NCI-H69 (cell line): ENCODE measurements at places on chromosomes 7 and 10.

GRCh38 chr7:51129527-51130472, 186.8 kb downstream of the COBL start:
- DNase-seq, result peak; percentile 54

DNA sequence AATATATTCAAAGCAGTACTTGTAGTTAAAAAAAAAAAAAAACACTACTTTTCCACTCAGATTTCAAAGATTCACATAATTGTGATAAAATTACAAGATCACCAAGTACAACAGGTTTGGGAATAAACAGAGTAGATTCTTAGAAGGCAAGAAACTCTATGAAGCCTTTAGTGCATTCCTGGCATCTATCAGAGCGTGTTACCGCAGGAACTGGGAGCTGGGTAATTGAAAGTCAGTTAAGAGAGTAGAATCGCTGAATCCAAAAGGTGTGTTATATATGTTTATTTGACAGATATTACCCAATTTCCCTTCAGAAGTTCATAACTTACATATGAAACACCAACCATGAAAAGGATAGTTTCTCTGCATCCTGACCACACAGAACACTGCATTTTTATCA, 159.2 kb upstream of the PLXNA4 start:
- no peak for DNase-seq

DNA sequence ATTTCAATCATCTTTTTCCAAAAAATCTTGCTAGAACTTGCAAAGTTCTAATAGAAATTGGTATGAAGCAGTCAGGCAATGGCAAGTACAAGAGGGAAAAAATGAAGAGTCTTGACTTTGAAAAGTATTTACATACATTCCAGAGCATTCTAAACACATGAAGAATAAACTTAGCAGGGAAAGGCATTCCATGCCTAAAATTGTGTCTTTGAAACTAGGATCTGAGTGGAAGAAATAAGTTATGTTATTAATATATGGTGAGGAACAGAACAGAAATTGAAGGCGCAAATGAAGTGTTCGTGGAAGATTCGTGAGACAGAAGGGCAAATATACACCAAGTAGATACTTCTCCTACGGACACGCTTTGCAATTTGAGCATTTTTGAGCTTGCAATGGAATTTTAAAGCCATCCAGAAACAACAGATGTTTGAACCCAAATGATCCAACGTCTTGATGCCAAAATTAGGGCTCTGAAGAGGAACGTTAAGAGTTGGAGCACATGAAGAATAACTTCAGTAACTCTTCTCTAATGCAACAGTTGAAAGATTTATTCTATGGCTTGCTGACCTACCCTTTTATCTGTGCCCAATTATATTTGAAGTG, 40.6 kb upstream of the SEPTIN7 start:
- DNase-seq, result no peak

- peak; percentile 78 for DNase-seq
Observed at GRCh38 chr7:135855846-135856245, 107.2 kb upstream of the FAM180A start.

GRCh38 chr7:114916261-114916892, 5.5 kb upstream of the MDFIC start:
- no peak for DNase-seq

DNA sequence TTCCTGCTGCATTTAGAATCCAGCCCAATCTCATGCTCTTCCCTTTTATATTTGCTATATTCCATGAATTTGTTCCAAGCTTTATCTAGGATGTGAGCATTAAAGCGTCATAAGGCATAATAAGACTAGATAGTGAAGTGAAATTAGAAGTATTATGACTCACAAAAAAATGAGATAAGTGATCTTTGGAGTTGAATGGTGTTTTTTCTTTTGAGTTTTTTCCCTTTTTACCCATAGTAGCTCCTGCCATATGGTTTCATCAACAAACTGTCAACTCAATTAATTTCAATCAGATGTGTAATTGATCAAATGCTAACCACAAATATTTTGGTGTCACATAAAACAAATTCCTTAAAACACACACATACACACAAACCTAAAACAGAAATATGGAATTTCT, 17.0 kb downstream of the KLHDC10 start:
- no peak for DNase-seq

GRCh38 chr7:147413557-147413870, 1177.1 kb upstream of the C7orf33 start:
- DNase-seq, result no peak

DNA sequence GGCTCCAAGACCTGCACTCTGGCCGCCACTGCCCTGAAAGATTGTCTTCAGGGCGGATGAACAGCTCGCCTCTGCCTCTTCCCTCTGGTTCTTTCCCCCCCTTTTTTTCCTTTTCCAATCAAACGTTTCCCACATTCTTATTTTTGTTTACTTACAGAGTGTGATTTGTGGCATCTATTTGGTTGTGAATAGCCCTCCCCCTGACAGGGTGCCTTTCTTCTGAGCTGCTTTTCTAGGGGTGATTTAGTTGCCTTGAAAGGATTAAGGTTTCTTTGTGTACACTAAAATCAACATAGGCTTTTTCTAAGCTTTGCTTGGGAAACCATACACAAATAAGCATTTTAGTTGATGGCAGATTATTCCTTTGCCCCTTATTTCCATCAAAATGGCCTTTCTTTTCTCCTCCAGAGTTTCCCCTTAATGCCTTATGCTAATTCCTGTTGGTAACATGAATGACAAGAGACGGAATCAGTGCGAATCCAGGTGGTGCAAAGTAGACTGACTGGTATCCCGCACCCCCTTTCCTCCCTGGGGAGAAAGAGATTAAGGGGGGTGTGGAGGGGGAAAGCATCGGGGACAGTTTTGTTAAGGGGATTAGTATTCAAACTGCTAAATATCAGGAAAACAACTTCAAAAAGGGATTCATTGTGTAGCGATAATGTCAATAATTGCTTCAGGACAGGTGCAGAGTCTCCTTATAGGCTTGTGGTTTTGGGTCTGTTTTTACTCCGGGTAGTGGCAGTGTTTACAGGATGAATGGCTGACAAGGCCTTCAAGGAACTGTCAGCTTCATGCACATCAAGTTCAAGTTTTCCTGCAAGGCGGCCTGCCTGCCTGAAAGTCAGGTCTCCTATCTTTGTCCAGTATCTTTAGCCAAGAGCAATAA, 431.6 kb upstream of the GALNT17 start:
- DNase-seq, result no peak

GRCh38 chr10:82827901-82828300, 952.9 kb downstream of the NRG3 start:
- no peak for DNase-seq

DNA sequence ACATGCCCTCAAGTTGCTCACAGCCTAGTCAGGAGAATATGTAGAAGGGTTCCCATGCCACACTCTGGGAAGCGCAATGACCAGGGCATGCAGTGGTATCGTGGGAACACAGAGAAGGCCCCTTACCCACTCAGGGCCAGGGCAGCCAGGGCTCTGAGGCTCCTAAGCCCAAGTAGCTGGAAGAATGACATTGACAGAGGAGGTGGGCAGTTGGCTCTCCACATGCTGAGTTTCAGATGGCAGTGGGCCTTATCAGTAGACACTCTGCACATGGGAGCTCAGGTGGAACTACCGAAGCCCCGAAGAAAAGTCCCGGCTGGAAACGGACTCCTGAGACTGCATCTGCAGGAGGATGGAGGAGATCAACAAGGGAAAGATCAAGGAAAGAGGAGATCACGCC, 15.7 kb upstream of the SVOPL start:
- DNase-seq, result no peak
